ENCODE measurements at places on chromosomes 12 and 14.

DNA sequence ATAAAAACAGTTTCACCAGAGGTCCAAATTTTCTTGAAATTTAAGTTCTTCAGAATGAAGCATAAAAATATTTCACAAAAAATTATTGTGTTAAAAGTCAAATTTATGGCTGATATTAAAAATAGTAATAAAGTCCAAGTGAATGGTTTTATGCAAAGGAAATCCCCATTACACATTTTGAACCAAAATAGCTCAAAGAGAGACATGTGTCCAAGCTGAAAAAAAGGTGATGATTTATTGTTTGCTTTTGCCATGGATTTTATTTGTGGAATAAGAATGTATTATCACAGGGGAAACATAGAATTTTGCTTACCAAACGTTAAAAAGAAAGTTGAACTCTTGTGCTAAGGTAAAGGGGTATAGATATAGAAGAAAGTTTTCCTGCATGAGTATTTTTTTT is 4.6 kb downstream of the FOXG1 start:
- DNase-seq: no peak

- no peak for DNase-seq
These were observed 148.0 kb downstream of the PDZRN4 start for GRCh38 chr12:41336041-41336549.

- DNase-seq: no peak
These were observed 28.8 kb downstream of the HECTD4 start for GRCh38 chr12:112353393-112353792.

- DNase-seq: no peak
These were observed 94.0 kb downstream of the RALGAPA1 start for GRCh38 chr14:35715079-35715478.

DNA sequence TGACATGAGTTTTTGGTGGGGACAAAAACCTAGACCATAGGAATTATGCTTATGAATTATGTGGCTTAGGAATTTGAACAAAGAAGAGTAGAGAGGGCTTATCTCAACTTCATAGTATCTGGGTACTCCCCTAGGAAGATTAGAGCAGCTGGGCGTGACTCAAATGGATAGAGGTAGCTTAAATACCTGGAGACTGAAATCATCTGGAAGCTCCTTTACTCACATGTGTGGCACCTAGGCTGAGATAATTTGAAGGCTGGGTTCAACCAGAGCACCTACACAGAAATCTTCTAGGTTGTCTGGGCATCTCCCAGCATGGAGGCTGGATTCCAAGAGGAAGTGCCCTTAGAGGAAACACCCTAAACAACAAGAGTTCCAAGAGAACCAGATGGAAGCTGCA is 393.9 kb downstream of the ADAMTS20 start:
- no peak for DNase-seq

DNA sequence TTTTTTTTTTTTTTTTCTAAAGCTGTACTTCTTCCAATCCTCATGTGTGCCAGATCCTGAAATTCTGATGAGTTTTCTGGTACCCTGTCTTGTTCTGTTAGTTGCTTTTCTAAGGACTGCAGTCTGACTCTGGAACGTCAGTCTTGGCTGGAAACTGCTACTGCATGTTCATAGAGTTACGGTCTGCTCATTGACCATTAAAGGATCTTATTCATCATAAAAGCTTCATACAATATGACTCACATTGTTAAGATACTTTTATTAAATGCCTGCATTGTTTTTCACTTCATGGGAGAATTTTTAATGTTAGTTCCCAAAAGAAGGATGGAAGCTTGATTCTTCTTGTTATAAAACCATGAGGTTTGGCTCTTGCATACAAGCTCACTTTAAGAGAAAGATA is 233.6 kb downstream of the SYT10 start:
- DNase-seq: no peak

- no peak for DNase-seq
These were observed 803 bp downstream of the STK38L start for GRCh38 chr12:27244689-27245488.

GRCh38 chr12:39892146-39892545 is 213.7 kb downstream of the SLC2A13 start:
- no peak for DNase-seq

DNA sequence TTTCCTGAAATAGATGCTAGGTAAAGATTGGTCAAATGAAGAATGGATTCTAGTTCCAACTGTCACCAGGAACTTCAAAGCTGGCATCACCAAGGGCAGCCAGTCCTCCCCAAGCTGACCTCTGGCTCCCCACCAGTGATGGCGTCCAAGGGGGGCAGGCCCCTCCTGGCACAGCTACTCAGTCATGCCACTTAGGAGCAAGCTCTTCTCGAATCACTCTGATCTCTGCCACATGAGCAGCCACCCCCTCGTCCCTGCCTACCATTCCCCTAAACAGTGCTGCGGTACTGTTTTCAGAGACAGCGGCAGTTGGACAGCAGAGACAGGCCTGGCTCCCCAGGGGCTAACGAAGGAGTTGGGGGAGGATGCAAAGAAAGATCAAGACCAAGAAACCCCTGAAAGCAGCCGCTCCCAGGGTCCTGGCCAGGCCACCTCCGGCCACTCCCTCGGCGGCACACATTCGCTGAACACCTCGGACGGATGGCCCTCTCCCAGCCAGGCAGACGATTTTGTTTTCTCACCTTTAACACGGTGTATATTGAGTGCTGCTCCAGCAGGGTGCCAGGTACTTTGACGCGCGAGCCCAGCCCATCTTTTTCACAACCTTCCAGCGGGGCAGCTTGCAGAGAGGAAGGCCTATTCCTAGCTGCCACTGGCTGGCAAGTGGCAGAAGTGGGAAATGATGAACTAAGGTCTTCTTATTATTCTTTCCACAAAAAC is 47.4 kb downstream of the ARL6IP4 start:
- DNase-seq: no peak

DNA sequence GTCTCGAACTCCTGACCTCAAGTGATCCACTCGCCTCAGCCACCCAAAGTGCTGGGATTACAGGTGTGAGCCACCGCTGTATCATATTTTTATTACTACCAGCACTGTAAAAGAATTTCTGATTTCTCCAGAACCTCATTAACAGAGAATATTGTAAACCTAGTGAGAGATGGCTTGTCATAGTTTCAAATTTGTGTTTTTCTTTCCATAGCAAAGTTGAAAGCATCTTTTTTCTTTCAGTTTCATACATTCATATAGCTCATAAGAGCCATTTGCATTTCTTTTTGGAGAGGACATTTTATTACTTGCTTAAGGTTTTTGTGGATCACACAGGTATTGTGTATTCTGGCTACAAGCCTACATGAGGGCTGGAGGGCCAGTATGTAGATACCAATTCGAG is 58.0 kb downstream of the MIS18BP1 start:
- DNase-seq: no peak

- no peak for DNase-seq
These were observed 11.6 kb upstream of the CLEC4D start for GRCh38 chr12:8501720-8502119.

DNA sequence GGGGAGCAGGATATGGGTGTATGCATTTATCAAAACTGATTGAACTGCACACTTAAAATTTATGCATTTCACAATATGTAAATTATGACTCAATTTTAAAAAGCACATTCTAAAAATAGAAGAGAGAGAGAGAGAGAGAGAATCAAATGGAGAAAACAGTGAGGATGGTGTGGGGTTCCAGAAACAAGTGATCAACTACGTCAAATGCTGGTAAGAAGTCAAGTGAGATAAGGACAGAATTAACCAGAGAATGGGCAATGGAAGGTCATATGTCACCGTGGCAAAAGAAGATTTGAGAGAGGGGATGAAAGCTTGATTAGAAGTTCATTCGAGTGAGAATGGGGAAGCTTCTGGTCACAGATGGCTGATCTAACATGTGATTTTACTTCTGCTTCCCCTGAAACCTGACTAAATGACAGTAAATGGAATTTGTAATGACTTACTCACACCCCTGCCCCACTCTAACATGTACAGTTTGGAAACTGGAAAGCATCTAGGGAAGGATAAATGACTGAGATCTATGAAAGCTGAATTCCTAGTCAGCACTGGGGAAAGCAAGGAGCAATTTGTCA is 276.5 kb upstream of the AMIGO2 start:
- no peak for DNase-seq

GRCh38 chr14:22397221-22397737 is 191.7 kb downstream of the DAD1 start:
- DNase-seq: no peak

DNA sequence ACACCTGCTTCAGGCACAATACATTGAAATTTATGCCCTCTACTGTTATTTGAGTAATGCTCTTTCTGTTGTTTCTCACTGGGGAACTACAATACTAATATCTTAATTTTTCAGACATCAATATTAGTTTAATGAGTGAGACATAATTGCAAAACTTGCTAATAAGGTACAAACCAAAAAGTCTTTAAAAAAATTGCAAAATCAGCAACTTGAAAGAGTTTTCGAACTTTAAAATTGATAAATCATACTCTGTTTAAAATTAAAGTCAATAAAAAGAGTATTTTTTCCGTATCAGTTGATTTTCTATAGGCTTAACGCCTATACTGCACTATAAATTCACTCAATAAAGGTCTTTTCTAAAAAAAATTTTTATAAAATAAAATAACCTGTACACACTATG is 1735.9 kb upstream of the SEL1L start:
- no peak for DNase-seq

- no peak for DNase-seq
These were observed 55.7 kb downstream of the ITPK1 start for GRCh38 chr14:93059917-93060545.

GRCh38 chr12:14564336-14564959 is 3.2 kb downstream of the PLBD1 start:
- no peak for DNase-seq

- no peak for DNase-seq
These were observed 12.0 kb downstream of the TMEM119 start for GRCh38 chr12:108585864-108586263.

GRCh38 chr14:95287176-95287754 is 32.4 kb downstream of the CLMN start:
- DNase-seq: no peak

DNA sequence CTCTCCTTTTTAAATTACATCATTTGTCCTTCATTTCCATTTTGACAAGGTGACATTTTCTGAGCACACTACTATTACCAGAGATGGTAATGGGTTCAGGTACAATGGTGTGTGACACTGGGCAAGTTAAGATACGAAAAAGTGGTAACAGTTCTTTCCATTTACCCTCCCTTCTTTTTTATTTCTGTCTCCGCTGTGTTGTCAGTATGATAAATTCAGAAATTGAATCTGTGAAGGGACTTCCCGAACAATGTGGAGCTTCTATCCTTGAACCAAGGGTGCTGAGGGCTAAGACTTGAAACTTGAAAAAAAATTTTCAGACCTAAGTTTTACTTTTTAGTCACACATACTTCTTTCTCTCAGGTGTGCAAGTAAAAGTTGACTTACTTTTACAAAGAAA is 103.7 kb downstream of the ERC1 start:
- no peak for DNase-seq

GRCh38 chr14:20667957-20668356 is 16.4 kb upstream of the RNASE4 start:
- DNase-seq: no peak

- no peak for DNase-seq
These were observed 26.8 kb downstream of the CKB start for GRCh38 chr14:103495854-103496253.

DNA sequence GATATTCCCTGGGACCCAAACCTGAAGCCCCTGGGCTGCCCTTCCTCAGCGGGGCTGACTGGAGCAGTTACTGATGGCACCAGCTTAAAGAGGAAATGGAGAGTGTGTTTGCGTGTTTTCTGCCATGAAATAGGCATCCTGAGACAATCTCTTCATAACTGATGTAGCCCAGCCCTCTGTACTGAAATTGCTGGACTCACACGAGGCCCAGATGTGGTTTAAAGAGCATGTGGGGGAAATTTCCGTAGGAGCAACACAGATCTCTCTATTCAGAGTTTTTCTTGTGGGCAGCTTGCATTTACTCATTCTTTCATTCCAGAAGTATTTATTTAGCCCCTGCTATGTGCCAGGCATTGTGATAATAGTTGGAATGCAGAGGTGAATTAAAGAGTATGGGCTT is 782.1 kb upstream of the TBX3 start:
- DNase-seq: no peak

GRCh38 chr12:101947316-101947715 is 69.9 kb downstream of the DRAM1 start:
- DNase-seq: no peak

- no peak for DNase-seq
These were observed 42.5 kb downstream of the TTC7B start for GRCh38 chr14:90773705-90774104.

DNA sequence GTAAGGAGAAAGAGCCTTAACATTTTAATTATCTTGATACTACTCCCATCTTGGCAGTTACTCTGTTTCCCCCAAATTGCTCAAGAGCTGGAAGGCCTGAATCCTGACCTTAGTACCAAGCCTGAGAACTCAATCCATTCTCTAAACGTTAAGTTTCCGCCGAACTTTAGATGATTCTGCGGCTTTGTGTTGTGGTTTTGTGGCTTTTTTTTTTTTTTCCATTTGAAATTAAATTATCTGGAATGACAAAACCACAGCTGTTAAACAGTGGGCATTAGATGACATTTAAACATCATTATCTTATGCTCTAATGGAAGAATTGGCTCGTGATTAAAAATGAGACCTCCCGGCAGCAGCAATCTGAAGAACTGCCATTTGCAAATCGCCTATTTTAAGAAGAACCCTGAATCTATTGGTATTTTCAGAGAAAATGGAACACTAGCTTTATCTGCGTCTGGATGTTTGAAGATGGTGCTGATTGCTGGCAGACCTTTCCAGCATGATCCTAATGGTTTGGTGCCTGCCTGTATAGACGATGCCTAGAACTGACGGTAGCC is 38.4 kb downstream of the TMEM132C start:
- no peak for DNase-seq

GRCh38 chr12:41652981-41653380 is 464.9 kb downstream of the PDZRN4 start:
- no peak for DNase-seq

DNA sequence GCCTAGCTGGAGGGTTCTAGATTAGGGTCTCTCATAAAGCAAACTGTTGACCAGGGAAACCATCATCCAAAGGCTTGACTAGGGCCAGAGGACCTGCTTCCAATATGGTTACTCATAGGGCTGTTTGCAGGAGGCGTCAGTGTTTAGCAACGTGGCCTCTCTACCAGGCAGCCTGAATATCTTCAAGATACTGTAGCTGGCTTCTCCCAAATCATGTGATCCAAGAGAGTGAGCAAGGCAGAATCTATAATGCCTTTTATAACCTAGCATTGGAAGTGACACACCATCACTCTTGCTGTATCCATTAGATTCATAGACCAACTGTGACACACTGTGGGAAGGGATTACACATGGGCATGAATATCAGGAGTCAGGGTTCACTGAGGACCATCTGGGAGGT is 17.3 kb downstream of the TPH2 start:
- no peak for DNase-seq

- DNase-seq: no peak
These were observed 114.4 kb upstream of the NTF3 start for GRCh38 chr12:5317556-5317955.

DNA sequence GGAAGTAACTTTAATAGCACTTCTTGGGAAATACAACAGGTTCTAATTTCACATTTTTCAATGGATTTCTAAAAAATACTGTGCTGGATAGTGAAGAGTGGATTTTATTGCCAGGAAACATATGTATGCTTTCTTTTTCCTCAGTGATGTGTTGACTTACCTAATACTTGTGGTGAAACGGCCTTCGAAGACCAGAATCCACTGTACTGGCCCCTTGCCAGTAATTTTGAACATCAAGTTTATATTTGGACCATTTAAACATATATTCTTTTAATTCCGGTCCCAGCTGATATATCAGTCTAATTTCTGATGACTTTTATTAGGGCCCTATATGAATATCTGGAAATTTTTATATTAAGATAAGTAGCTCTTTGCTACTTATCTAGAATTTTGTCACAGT is 1.8 kb downstream of the MSRB3 start:
- no peak for DNase-seq

Data from LoVo (cell line).